ENCODE measurements at places on chromosomes 5 and 9. TPM values are rescaled to one million over a fixed set of nuclear protein-coding genes. Genes with fewer than 3 reads are reported as not detected.

- no peaks in the 10 kb centered on the region for H3K36me3 ChIP-seq
- H3K27me3 ChIP-seq, result no peaks in the 10 kb centered on the region
- no peak overlapping the region for H3K27ac ChIP-seq
- no peak for DNase-seq
Measured at GRCh38 chr9:105886136-105886535, 191.8 kb downstream of the TMEM38B start.

The CRHBP gene
- total RNA-seq, result not detected

DNA sequence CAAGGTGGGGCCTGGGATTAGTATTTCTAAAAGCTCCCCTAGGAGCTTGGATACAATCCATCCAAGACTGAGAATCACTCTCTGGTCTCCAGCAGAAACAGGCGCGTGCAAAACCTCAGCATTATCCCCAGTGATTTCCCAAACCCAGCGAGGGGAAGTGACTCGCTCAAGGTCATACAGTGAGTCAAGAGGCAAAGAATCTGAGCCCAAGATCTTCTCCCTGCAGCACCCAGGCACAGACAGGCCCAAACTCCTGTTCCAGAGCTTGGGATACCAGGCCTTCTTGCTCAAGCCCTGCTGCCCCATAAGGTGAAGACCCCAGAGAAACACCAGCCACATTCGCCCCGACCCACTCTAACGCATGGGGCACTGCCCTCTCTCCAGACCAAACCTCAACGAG lies 33.2 kb downstream of the SHB start:
- H3K4me1 ChIP-seq, result no peaks in the 10 kb centered on the region
- H3K4me3 ChIP-seq, result no peak overlapping the region
- DNase-seq, result no peak
- H3K27ac ChIP-seq, result no peak overlapping the region

DNA sequence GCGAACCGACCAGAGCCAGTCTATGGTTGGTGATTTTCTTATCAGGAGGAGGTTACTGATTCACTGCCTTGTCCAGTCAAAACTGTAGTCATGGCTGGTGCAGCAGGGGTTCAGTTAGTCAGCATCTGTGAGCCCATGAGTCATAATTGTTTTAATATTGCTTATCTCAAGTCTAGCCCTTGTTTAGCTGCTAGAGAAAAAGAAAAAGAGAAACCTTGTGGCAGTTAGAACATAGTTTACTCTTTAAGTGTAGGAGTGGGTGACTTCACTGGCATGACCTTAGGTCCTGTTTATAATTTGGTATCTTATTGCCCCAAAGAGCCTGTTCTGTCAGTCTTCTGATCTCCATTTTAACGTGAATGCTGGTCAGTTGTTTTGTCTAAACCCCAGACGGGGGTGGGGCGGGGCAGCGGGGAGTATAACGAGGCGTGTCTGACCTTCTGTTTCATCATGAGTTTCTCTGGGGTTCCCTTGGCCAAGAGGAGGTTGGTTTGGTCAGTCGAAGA lies 76.9 kb upstream of the NFIL3 start:
- H3K27me3 ChIP-seq, result no peaks in the 10 kb centered on the region
- H3K36me3 ChIP-seq, result no peaks in the 10 kb centered on the region
- H3K4me3 ChIP-seq, result no peak overlapping the region
- no peak for DNase-seq
- no peaks in the 10 kb centered on the region for H3K4me1 ChIP-seq

DNA sequence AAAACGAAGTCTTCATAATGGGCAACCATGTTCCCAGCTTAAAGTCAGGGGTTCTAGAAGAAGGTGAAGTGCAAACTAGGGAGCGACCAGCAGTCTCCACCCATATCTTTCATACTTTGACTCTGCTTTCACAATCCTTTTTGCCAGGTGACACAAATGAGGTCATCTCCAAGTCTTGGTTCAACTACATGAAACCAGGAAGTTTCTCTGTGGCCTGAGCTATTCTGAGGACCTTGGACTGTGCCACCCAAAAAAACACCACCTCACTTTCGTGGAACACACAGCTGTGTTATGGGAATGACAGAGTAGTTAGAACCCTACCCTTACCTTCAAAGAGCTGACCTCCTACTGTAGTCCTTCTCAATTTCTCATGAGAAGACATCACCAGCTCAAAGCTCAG lies 309.2 kb downstream of the AGTPBP1 start:
- H3K27ac ChIP-seq, result no peak overlapping the region
- no peaks in the 10 kb centered on the region for H3K36me3 ChIP-seq
- DNase-seq, result no peak
- no peaks in the 10 kb centered on the region for H3K4me1 ChIP-seq

DNA sequence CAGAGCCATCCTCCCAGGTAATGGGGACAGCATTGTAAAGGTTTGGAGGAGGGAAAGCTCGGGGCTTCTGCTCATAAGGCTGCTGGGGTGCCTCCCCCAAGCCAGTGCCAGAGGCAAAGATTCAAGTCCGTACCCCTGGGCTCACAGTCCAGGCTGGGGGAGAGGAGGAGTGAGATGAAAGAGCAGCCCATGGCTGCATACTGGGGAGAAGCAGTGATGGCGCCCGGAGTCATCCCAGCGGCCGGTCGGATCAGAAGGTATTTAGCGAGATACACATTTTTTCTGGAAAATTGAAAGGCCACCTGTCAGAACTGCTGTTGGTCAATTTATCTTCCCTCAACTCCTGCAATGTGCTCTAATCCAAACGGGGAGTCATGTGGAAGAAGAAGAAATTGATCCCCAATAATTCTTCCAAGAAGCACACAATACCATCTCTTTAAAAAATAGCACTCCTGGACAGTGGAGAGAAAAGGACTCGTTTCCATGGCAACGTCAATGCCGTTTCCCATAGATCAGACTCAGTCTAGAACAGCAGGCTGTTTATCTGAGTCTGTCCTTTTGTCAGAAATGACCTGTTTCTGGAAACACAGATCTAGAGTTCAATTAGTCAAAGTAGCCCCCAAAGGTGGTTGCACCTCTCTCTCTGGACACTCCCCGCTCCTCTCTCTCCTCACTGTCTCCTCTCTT lies 65.9 kb downstream of the NSG2 start:
- H3K27ac ChIP-seq, result no peak overlapping the region
- no peaks in the 10 kb centered on the region for H3K27me3 ChIP-seq
- no peak for DNase-seq
- no peaks in the 10 kb centered on the region for H3K4me1 ChIP-seq

- H3K27me3 ChIP-seq, result no peaks in the 10 kb centered on the region
- no peak for DNase-seq
- H3K36me3 ChIP-seq, result no peaks in the 10 kb centered on the region
- H3K27ac ChIP-seq, result no peak overlapping the region
- H3K4me1 ChIP-seq, result no peaks in the 10 kb centered on the region
Measured at GRCh38 chr9:104269996-104270963, 176.2 kb downstream of the SMC2 start.
